ENCODE measurements at places on chromosomes 3 and 15.

DNA sequence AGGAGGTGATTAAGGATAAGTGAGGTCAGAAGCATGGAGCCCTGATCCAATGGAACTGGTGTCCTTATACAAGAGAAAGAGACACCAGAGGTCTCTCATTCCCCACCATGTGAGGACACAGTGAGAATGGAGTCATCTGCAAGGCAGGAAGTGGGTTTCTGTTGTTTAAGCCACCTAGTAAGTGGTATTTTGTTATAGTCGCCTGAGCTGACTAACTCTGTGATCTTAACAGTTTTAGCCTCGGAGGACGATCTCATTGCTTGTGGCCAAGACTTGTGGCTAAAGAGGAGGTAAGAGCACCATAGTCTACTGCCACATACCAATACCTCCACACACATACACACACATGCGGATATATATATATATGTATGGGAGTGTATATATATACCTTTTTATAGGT is 73.8 kb downstream of the MCTP2 start:
- no peak for DNase-seq

DNA sequence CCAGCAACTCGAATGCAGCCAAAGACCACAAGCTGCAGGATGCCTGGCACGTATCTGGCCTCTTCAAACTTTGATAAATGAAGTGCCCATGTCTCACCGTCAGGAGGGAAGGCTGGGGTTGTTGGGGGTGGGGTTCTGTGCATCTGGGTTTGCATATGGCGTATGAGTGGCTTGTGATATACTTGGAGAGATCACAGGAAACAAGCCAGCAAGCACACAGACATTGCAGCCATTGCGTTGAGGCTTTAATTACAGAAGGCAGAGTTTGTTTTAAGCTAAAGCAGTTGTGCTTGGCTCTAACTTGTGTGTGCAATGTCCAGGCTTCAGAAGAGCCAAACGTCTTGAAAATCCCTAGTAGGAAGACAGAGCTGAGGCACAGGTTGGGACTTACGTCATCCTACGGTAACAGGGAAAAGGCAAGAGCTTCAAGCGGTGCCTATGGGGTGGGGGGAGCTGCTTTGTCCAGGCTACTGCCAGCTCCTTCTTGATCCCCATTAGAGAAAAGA is 109.2 kb downstream of the ASB7 start:
- DNase-seq, result no peak

DNA sequence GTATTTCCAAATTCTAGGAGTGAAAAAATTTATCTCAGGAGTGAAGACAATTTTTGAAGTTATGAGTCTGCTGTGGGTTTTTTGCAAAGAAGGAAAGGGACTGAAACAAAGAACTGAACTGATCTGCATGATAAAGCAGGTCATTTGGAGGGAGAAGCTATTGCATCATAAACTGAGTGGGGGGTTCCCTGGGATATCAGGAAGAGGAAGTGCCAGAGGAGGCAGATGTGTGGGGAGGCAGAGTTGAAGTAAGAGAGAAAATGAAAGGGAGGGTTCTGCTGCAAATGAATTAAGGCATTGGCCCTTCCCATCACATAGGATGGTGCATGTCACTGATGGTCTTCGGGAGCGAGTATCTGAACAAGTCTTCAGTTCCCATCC is 379.2 kb downstream of the VPS13C start:
- no peak for DNase-seq

- no peak for DNase-seq
These were observed 6.1 kb downstream of the DNASE1L3 start for GRCh38 chr3:58204720-58205119.

- no peak for DNase-seq
These were observed 85.4 kb downstream of the ZNF385D start for GRCh38 chr3:21665444-21666100.

GRCh38 chr3:143445118-143445517 is 325.5 kb downstream of the CHST2 start:
- DNase-seq, result no peak

DNA sequence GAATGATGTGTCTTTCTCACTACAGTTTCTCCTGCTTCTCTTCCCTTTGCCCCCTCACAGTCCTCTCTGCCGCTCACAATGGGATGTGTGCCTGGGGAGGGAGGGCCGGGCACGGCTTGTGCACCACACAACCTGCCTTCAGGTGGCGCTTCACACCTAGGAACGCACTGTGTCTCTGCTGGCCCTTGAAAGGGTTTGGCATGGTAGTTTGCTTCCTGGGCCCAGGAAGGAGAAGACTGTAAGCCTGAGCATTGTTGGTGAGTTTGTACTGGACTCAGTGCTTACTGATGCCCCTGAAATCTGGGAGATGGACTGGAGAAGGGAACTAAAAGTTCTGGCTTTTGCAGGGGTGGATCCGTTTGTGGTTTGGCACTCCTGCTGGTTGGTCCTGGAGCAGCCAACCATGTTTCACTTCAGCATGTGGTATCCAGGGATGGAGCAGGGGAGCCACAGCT is 9.2 kb downstream of the ALPK3 start:
- DNase-seq, result no peak

GRCh38 chr3:71238355-71238757 is 345.2 kb downstream of the FOXP1 start:
- DNase-seq, result no peak

GRCh38 chr15:75644376-75644775 is 3.3 kb upstream of the SNX33 start:
- no peak for DNase-seq

DNA sequence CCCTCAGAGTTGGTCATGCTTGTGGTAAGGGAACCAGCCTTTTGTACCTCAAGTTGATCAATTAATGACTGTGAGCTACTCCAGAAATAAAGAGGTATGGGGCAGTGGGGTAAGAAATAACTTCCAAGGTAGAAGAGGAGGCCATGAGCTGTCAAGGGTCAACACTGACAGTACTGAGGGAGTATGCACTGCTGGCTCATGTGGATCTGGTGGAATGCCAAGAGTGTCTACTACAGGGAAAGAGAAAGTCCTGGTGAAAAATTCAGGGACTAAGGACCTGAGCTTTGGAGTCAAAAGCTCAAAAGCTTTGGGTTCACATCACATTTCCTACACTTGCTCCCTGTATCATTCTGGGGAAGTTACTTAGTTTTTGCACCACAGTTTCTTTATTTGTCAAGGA is 154.9 kb downstream of the SEMA6D start:
- DNase-seq, result no peak

DNA sequence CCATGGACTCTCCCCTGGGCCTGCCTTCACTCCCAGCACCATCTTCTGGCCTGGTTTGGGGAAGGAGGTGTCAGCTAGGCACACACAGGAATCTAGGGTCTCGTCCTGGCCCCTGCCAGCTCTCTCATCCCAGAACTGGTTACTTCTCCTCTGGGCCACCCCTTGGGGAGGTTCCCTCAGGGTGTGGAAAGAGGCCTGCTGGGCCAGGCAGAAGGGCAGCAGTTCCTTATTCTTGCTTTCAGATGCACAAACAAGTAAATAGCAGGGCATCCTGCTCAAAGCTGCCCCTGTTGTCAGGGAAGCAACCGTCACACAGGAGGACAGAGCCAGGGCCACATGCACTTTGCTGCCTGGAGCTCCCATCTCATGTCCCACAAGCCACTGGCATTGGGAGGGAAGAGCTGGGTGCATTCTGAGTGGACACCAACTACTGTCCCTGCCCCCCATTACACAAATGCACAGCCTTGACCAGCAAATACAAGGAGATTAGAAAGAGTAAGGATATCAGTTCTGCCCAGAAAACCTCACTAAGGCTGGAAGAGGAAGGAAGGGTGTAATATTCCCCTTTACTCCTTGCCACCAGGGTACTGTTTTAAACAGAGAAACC is 108.8 kb upstream of the HACD2 start:
- DNase-seq, result no peak

- DNase-seq, result no peak
These were observed 120.9 kb downstream of the ADAMTS9 start for GRCh38 chr3:64566859-64567258.

GRCh38 chr3:14448063-14448462 is 45.7 kb downstream of the SLC6A6 start:
- DNase-seq, result no peak

GRCh38 chr3:105836533-105836932 is 32.3 kb downstream of the CBLB start:
- no peak for DNase-seq

DNA sequence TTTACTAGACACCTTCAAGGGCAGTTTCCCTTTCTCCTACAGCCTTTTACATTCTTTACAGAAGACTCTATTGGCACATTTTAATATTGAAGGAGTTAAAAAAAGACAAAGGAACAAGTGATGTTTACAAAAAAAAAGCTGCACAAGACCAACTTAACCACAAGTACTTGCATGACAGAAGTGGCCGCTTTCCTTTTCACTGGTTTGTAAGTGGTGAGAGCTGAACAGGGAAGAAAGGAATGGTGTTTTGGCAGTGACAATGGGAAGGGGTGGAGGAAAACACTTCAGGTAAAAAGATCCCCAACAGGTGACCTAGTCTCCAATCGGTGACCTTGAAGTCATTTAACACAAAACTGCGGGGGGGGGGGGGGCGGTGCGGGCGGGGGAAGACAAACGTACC is 1.1 kb downstream of the WDR72 start:
- DNase-seq, result no peak

DNA sequence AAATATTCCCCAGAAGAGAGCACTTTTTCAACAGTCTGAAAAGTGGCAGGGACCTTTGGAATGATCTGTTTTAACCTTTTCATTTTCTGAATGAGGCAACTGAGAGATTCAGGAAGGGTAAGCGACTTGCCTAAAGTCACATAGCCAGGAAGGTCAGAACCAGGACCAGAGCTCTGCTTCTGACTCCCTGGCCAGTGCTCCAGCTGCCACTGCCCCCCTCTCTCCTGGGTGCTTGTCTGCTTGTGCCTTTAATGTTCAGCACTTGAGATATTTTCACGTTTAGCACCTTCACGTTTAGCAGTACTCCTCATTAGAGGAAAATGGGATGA is 68.3 kb downstream of the SMAD3 start:
- no peak for DNase-seq

DNA sequence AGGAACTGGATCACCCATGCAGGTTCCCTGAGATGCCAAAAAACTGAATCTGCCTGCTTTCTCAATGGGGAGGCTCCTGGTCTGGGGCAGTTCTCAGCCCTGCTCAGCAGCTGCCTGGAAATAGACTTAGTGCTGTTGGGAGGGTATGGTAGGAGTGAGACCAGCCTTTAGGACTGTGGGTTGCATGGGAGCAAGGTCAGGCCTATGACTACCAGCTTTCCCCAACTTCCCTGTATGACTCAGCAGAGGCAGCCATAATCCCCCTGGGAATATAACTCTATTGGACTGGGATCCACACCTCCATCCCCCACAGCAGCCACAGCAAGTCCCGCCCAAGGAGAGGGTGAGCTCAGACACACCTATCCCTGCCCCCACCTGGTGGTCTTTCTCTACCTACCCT is 87.0 kb downstream of the CFAP44 start:
- DNase-seq, result no peak

DNA sequence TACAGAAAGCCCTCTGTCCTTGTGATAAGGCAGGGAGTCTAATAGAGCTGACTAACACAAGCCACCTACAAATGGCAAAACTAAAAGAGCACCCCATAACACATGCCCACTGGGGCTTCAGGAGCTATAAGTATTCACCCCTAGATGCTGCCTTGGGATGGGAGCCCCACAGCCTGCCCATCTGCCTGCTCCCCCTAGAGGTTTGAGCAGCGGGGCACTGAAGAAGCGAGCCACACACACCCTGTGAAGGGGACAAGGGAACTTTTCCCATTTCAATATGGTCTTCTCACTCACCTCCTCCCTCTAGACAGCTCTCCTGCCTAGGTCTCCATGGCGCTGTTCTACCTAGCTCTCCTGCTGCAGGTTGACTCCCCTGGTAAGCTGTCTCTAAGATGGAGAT is 261.0 kb downstream of the SHQ1 start:
- DNase-seq, result no peak

DNA sequence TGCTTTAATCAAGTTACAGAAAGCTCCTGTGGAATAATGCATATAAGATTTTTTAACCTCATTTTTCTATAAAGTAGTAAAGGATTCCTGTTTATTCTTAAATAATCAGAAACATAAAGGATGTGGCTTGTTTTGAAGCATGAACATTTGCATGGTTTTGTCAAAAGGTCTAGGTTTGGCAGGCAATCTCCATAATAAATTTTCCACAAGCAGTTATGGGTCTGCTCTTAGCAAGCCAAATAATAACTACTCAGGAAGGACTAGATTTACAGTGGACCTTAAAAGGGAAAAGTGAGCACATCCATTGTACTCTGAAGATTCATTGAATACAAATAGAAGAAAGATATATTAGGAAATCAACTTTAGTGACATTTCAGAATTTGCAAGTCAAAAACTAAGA is 407.3 kb upstream of the CBLB start:
- no peak for DNase-seq

DNA sequence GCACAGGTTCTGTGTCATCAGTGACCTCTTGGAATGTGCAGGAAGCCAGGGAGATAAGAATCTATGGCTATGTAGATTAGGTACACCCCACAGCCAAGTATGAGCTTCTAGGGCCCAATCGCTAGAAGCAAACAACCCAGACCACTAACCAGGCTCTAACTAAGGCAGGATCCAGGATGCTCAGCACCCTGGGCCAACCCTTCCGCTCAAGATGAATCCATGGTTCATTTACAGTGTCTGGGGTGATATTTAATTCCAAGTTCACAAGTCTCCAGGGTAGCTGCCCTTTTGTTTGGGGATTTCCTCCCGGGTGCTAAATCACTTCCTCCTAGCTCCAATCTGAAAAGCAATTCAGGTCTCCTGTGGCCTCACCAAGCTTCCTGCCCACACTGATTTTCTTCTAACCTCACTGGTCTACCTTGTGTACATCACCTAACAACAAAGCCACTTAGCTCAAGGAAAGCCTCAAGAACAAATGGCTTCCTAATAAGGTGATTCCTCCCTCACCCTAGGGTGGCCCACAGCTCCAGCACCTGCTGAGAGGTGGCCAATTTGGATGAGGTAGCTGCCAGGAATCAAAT is 2.4 kb downstream of the EHD4 start:
- no peak for DNase-seq

GRCh38 chr3:113285741-113286140 is 74.4 kb downstream of the BOC start:
- DNase-seq, result no peak

GRCh38 chr15:90665288-90666134 is 51.6 kb upstream of the BLM start:
- DNase-seq, result no peak

GRCh38 chr3:20503394-20504082 is 317.5 kb upstream of the SGO1 start:
- DNase-seq, result no peak

DNA sequence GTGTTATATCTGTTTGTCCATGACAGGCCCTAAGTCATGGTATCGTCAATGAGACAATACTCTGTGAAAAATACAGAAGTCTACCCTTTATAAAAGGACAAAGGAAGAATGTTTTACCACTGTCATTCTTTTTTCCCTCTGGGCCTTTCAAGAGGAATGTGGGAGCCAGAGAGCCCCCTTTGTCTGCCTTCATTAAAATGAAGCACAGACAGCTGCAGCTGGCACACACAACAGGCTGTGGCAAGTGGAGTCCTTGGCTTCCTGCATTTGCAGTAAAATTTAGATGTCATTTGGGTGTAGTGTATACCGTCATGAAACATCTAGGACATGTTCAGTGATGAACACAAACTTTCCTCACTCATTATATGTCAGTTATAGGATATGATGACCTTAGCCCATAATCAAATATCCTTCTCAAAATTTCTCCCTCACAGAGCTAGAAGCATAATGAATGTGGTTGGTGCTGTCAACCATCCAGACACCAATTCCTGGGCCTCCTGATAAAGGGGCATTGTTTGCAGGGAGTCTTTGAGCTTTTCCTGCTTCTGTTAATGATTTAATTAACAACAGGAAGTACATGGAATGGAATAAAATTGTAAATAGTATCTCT is 76.4 kb downstream of the DHX36 start:
- DNase-seq, result no peak

- DNase-seq, result no peak
These were observed 259.6 kb upstream of the ZNF717 start for GRCh38 chr3:76044601-76045600.

All from cortex of kidney (tissue), 1 donor.